NCI-H2227 treated with DMSO at 0.1 percent for 48 hours (cell line): ENCODE measurements at places on chromosomes 16 and 17.
A peak's percentile ranks its signal among the peaks of the same experiment; 100 is the strongest.

- no peak for DNase-seq
Observed at GRCh38 chr16:11160676-11161115, 95.3 kb downstream of the SOCS1 start.

GRCh38 chr16:15509593-15510535 lies 75.5 kb downstream of the BMERB1 start:
- DNase-seq, result no peak

DNA sequence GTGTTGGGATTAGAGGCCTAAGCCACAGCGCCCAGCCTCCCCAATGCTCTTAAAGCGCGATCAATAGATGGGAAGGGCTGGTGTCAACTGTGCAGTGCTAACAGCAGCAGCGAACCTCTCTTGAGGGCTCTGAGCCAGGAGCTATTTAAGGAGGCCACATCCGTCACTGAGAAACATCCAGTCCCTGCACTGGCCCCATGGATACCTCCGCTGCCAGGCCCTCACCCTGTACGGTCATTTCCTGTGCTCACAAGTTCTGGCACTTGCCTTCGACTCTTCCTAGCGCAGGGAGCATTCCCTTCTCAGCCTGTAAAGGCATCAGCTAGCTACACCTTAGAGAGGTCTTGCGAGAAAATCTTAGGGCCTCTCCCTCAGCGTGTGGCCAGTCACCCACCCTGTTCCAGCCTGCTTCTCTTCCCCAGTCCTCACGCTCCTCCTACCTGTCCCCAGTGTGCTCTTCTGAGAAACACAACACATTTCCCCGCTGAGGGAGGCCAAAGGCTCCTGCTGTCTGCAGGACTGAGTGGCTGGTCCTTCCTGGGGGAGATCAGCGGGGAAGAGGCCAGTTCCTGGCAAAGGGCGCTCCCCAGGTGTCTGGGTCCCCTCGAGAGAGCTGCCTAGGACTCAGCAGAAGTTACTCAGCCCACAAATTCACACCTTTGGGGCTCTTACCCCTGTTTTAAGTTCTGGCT lies 28.6 kb downstream of the GTF3C1 start:
- DNase-seq, result no peak

DNA sequence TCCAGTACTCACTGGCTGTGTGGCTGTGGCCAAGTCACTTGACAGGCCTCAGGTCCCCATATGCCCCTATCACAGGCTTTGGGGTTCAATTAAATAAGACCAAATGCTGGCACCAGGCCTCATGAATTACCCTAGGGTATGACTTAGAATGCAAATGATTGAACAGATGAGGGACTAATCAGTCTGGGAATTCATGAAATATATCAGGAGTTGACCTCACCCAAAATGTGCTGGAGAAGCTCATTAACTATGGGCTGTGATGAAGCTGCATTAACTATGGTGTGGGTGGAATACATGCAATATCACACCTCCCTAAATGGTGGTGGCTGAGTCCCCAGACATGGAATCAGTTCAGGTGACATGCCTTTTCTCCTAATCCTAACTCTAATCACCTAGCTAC lies 72.1 kb downstream of the DNAH3 start:
- no peak for DNase-seq

GRCh38 chr16:88375236-88375975 lies 7.4 kb upstream of the ZNF469 start:
- no peak for DNase-seq

DNA sequence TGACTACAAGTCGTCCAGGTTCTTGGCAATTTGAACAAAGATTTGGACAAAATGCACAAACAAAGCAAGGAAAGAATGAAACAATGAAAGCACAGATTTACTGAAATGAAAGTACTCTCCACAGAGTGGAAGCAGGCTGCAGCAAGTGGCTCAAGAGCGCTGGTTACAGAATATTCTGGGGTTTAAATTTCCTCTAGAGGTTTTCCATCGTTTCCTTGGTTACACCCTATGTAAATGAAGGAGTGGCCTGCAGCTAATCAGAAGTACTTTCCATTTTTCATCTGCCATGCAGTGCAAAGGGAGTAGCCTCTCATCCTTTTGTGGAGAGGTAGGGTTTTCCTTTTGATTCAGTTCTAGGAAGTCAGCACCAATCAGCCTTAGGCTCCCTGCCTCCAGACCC lies 11.8 kb downstream of the STXBP4 start:
- no peak for DNase-seq

GRCh38 chr17:64994281-64994680 lies 62.3 kb downstream of the GNA13 start:
- no peak for DNase-seq

- DNase-seq, result no peak
Observed at GRCh38 chr16:71441348-71442050, 355 bp downstream of the TLE7 start.

GRCh38 chr16:73890186-73891128 lies 406.2 kb upstream of the PSMD7 start:
- DNase-seq, result peak; percentile 26

GRCh38 chr17:37488607-37489196 lies 989 bp upstream of the DUSP14 start:
- DNase-seq, result no peak

DNA sequence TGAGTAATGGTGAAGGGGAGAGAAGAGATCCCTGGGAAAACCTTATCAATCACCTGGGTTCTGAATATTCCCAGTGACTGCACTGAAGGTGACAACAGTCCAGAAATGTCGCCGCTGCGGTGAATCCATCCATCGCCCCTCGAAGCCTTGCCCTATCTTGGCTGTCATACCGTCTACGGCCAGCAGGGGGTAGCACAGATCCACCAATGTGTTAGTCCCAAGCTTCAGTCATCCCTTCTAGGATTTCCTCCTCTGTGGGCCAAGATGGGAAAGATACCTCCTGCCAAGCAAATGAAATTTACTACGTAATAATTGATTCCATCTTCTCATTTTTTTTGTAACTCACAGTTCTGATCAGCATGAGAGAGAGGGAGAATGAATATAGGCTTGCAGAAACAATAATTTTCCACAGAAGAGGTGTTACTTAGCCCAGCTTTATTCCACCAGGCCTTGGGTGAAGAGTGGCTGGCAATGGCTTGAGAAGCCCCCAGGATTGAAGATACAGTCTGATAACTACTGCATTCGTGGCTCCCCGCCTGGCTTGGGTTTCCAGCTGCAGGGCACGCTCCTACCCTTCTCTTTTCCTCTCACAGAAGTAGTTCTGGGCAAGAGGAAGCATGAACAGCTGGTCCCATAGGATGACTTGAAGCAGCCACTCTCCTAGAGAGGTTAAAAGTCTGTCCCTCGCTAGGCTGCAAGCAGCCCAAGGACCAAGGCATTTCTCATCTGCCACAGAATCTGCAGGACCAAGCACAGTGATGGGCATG lies 2.6 kb upstream of the FMNL1 start:
- DNase-seq, result peak; percentile 86

- DNase-seq, result no peak
Observed at GRCh38 chr17:8137645-8138373, 13.9 kb upstream of the HES7 start.

DNA sequence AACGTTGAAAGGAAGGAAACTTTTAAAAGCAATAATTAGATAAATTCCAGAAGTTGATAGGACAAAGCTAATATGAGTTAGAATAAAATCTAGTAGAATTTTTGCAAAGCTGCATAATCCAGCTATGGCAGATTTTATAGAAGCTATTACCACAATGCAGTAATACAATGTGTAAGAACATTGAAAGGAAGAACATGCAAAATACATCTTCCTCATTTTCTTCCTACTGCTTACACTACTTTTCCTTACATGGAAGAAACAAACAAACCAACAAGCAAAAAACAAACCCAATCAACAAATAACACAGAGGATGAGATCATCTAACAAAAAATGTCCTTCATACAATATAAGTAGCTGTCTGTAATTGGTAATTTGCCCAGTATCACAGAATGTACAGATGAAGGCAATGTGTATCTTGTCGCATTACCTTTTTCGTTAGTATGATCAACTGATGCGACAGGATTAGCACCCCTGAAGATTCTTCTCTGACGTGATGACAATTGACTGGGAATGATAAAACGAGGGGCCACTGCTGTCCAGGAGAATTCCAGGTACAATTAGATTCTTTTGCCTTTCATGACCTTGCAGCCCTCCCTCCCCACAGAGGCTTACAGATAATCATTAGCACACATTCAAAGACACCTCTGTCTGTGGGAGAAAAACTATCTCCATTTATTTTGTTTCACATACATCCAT lies 21.2 kb upstream of the LRRC37A start:
- DNase-seq, result no peak

GRCh38 chr17:55816532-55817396 lies 65.9 kb downstream of the PCTP start:
- DNase-seq, result peak; percentile 71

GRCh38 chr16:67156143-67156844 lies 3.4 kb downstream of the TRADD start:
- DNase-seq, result no peak

DNA sequence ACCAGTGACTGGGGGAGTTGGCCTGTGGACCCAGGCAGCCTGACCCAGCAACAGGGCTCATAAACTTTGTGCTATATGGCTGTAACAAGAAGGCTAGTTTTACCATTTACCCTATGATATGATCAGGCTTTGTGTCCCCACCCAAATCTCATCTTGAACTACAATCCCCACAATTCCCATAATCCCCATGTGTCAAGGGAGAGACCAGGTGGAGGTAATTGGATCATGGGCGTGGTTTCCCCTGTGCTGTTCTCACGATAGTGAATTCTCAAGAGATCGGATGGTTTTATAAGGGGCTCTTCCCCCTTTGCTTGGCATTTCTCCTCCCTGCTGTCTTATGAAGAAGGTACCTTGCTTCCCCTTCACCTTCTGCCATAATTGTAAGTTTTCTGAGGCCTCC lies 111.2 kb upstream of the NLRP1 start:
- DNase-seq, result no peak

DNA sequence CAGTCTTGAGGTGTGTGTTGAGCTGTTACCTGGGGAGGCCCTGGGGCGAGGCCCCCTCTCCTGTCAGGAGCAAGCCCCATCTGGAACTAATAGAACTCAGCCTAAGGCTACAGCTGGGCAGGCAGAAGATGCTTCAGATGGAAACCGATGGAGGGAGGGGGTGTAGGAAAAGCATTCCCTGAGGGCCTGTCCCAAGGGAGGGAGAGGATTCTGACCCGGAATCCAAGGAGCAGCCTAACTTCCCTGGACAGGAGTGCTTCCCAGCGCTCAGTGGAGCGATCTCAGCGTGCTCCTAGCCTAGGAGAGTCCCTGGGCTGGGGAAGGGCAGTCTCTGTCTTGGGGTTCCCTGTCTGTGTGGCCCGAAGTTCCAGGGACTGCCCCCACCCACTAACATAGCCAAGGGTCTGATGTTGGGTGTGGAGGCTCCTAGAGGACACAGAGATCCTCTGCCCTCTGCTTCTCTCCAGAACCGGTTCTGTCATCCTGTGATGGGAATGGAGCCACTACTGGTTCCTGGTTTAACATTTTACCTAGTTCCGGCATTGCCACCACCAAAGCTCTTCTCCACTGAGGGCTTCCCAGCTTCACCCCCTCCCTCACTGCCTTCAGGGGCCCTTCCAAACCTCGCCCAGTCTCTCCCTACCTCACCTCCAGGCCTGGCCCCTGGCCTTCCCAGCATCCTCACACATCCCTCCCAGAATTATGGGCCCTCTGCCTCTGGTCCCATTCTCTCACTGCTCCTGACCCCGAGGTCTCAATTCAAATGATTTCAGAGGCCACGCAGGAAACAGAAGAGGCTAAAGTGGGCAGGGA lies 58.7 kb downstream of the RTN4RL1 start:
- no peak for DNase-seq

GRCh38 chr17:40361925-40362695 lies 2.4 kb downstream of the GJD3 start:
- no peak for DNase-seq

DNA sequence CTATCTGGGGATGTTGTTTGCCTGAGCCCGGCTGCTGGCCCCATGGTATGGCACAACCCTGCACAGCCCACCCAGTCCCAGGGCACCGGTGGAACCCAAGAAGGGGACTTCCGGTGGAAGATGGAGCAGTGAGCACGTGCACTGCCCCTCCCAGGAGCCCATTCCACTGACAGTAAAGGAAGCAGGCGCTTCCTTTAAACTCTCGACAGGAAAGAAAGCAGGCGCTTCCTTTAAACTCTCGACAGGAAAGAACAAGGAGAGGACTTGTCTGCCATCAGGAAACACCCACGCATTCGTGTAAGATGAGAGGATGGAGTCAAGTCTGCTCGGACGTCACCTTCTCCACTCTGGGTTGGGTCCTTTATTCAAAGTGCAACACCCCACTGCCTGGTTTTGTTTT lies 53.7 kb downstream of the IL21R start:
- DNase-seq, result no peak

DNA sequence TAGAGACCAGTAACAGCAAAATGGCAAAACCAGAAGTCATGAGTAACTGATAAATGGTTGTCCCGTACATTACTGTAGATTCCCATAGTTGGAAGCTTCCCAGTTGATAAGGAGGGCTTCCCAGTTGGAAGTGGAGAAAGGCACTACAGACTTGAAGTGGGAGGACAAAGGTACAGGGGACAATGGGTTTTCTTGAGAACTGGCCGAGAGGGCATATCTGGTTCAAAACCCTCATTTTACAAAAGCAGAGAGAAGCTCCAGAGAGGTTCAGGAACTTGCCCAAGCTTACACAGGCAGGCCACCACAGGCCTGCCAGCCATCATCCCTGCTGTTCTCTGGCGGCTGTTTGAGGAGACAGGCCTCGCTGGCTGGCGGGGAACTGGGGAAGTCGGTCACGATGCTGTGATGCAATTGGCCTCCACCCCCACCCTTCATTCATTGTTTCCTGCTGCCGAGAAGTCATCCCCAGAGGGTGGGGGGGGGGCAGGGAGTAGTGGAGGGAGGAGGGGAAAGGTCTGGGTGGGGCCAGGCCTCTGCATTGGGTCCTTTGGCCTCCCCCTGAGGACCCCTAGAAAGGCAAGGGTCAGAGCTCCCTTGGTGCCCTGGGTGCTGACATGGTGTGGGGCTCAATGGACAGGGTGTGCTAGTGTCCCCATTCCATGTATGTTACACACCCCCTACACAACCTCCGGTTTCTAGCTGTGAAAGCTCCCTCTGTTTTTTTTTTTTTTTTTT lies 3.0 kb downstream of the UBALD2 start:
- no peak for DNase-seq

DNA sequence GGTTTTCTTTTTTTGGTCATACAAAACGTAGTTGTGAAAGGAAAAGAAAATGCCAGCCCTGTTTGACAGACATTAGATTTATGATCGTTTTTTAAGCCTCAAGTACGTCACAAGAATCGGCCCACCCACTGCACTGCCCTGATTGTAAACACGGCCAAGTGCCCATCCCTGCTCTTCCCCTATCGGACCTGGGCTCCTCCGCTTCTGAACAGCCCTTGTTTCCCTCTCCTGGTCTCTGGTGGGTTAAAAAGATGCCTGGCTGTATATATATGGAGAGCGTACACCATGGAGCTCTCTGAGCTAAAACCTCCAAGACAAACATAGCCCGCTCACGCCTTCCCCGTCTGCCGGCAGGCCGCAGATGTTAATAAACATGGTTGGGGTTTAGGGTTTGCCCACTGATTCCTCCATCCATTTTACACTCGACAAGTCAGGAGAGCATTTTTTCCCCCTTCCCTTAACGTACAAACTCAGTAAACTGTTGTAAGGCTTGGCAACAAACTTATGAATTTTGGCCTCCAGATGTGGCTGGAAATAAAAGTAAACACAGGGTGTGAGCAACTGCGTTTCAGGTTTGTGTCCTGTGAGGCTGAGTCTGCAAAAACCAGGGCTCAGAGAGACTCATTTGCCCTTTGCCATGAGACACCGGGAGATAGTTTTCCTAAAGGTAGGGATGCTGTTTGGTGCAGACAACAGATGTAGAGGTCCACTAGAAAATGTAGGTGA lies 325.9 kb downstream of the SOX9 start:
- no peak for DNase-seq
